ENCODE measurements at places on chromosomes 5 and 9.

DNA sequence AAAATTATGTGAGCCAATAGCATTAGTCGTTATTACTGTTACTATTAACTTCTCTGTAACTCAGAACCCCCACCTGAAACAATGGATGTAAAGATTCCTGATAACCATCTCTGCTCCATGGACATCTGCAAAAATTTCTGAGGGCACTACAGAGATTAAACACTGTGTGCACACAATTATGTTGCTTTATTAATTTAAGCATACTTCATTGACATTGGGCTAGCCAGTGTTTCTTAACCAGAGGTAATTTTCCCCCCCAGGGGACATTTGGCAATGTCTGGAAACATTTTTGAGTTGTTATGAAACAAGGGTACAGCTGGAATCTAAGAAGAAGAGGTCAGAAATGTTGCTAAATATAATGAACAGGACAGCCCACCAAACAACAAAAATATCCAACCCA is 19.3 kb downstream of the SLIT3 start:
- no peak for DNase-seq

DNA sequence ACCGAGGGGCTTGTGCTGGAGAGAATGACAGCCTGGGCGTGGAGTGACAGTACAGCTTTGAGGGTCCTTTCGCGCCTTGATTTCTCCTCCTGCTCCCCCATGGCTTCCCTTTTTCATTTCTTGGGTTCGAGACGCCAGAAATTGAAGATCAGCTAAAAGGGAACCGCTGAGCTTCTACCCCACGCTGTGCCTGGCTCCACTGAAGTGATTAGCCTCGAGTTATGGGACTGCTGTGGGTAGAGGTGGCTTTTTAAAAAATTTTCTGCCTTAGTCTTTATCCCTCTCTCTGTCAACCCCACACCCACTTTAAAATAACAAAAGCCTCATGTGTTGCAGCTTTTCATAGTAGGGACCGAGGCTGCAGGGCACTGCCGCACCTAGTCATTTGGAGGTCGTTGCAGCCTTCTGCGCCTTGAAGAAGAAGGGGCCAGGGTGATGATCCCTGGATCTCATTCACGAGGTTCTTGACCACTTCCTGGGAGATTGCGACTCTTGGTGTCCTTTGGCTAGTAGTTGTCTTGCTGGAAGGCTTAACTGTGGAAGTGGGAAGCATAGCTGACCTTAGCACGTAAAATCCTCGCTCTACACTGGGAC is 603 bp downstream of the PPIP5K2 start:
- DNase-seq: no peak

GRCh38 chr5:180396926-180397325 is 43.8 kb upstream of the GFPT2 start:
- no peak for DNase-seq

GRCh38 chr5:18068826-18069225 is 434.6 kb downstream of the TAF11L14 start:
- DNase-seq: no peak

DNA sequence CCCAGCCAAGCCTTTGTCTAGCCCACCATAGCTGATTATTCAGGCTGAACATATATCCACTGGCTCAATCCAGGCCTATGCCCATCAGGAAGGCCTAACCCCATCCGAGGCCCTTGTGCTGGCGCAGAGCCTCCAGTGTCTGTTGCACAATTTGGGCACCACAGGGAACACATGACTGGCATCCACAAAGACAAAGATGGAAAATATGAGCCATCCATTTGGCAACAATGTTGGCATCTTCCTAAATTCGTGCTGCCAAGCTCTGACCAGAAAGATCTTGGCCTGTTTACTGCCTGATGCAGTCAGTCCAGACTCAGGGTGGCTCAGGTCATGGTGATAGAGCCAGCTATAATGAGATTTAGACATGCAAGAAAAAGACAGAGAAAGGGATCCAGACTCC is 233.8 kb downstream of the PIK3R1 start:
- no peak for DNase-seq

DNA sequence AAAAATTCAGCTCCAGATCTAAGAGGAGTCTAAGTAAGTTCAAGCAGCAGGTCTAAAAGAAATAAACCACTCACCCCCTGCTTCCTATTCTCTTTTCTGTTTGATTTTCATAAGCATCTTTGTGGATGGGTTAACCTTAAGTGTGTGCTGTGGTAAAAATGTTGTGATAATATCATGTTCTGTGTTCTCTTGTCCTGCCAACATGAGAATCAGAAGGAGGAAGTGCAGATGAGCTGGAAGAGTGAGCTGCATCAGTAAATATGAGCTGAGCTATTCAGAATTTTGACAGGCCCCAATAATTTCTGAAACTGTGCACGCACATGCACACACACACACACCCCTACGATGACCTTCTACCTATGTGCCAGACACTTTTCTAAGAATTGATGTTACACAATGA is 186.5 kb upstream of the ANKRD55 start:
- DNase-seq: no peak

DNA sequence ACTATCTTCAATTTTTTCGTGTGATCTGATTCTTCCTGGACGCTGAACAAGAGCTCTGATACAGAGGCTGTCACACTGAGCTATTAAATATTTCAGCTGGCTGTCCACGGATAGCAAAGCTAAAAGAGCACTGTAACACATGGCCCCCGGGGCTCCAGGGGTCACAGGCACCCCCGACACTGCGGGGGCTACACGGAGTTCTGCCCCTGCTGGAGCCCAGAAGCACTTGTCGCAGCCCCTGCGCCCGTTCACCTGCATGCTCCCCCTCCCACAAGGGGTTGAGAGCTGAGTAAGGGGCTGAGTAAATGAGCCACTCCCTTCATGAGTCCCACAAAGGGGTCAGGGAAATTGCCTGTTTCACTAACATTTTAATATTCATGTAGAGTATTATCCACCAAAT is 316.3 kb downstream of the TMEM167A start:
- no peak for DNase-seq

- DNase-seq: no peak
These were observed 69.8 kb downstream of the MRPL36 start for GRCh38 chr5:1729641-1730486.

DNA sequence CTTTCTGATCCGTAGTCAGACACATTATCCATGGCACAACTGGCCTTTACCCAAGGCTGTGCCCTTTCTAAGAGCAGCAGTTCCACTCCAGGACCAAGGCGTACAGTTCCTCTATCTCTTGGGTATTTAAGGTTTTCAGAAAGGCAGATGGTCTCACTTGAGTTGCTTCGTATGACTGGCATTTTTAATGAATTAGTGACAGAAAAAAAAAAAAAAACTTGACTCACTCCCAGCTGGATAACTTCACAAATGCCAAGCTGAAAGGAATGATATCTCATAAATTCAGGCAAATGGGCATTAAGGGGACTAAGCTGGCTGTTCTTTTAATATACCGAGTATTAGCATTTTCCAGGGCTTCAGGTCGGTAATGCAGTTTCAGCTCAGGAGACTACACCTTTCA is 60.7 kb downstream of the SLC24A2 start:
- no peak for DNase-seq

- no peak for DNase-seq
These were observed 272.9 kb downstream of the PDE4D start for GRCh38 chr5:59620535-59621212.

DNA sequence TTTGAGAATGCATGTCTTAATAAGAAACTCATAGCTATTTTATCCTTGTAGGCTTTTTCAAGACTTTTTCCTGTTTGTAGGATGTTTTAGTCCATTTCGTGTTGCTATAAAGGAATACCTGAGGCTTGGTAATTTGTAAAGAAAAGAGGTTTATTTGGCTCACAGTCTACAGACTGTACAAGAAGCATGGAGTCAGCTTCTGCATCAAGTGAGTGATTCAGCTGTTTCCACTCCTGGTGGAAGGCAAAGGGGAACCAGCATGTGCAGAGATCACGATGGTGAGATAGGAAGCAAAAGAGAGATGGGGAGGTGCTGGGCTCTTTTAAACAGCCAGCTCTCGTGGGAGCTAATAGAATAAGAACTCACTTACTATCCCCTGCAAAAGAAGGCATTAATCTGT is 177.3 kb downstream of the ALDH1A1 start:
- DNase-seq: no peak

DNA sequence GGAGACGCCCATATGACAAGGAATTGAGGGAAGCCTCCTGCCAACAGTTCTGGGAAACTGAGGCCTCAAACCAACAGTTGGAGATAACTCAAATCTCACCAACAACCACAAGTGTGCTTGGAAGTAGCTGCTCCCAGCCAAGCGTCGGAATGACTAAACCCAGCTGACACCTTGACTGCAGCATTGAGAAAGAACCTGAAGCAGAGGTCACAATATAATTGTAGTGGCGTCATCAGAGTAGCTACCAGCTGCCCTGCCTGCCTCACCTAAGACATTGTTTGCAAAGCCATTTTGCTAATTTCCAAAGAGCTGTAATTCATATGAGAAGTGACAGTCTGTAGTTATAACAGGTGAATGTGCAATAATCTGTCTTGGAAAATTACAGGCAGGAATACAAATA is 40.8 kb upstream of the ANKRD31 start:
- DNase-seq: no peak

- no peak for DNase-seq
These were observed at the start of gene SEPTIN8 for GRCh38 chr5:132777209-132778069. Gene SEPTIN8 (minus strand): TSS chr5:132777239. CDS start chr5:132777137, 102 bp downstream.

GRCh38 chr9:1880038-1880565 is 135.0 kb upstream of the SMARCA2 start:
- DNase-seq: no peak

Measured in HS-27A (cell line).